ENCODE measurements at places on chromosomes 5 and 9.

- no peak for DNase-seq
Observed at GRCh38 chr9:87324613-87325194, 173.0 kb upstream of the DAPK1 start.

- no peak for DNase-seq
Observed at GRCh38 chr5:95042037-95042436, 242.9 kb downstream of the MCTP1 start.

DNA sequence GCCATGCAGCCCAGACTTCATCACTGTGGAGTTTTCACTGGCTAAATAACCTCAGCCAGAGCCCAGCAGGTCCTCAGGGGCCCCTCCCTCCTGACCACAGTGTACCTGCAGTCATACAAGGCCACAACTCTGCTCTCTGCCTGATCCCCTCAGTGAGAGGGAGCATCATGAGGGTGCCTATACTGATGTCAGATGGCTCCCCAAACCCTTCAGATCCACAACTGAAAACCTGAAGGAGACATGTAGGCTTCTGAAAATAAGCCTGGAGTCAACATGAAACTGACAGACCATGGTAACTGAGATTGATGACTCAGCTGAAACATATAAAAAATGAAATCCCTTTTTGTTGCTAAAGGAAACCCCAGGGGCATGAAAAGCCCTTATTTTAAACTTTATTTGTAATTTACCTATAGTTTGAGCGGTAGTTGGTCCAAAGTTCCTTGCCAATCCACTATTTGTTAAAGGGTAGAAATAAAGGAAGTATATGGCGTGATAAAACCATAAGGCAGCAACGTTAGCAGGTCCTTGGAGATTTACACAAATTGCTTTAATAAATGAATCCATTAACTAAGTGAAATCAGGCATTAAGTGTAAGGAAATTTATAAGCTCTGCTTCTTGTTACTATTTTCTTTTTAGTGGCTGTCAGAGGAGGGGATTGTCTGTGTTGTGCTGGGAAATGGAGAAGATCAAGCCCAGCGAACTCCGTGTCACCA is 68.3 kb downstream of the FGF1 start:
- DNase-seq = peak; percentile 21

DNA sequence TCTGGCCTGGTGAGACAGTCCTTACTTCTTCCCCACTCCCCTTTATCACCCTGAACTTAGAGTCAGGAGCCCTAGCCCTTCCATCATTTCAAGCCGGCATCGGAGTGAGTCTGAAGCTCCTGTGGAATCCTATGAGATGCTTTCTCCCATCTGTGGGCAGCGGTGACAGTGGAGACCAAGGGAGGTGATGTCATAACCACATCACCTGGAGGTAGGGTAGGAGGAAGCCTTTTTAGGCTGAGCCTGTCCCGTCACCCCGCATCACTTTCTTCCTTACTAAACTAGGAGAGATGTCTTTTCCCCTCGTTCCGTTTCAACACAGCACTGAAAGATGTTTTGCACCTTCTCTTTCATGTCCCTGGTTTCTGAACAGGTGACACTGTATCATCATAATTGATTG is 124.1 kb upstream of the WWC1 start:
- DNase-seq = no peak

DNA sequence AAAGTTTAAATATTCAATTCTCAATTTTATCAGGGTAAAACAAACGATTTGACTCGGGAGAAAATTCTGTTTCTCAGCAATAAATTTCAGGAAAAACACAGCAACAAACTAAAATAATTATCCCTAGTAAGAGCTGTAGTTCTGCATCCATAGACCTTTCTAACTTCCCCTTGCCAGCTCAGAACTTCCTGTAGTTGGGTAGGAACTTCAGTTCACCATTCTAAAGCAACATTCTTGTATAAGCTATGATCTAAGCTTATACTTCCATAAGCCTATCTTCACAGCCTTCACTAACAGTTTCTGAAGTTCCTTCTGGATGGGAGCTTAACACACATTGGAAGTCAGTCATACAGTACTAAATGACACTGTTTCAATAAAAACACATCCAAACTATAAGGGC is 96.6 kb downstream of the UBAP2 start:
- no peak for DNase-seq

DNA sequence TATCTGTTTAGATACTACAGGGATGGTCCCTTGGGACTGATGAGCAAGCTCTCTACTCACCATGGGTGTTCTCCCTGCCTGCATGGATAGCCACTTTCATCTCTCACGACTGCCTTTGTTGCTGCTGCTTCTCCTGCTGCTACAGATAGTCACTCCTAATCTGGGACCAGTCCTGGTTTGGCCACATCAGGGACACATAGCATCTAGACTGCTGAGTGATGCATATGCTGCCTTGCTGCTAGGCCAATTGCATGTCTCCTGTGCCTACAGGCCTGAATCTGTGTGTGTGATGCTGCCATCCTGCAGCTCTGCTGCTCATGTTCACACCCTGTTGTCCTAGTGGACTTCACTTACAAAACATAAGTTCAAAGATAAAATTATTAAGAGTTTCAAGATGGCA is 297.1 kb downstream of the HCN1 start:
- DNase-seq = no peak

DNA sequence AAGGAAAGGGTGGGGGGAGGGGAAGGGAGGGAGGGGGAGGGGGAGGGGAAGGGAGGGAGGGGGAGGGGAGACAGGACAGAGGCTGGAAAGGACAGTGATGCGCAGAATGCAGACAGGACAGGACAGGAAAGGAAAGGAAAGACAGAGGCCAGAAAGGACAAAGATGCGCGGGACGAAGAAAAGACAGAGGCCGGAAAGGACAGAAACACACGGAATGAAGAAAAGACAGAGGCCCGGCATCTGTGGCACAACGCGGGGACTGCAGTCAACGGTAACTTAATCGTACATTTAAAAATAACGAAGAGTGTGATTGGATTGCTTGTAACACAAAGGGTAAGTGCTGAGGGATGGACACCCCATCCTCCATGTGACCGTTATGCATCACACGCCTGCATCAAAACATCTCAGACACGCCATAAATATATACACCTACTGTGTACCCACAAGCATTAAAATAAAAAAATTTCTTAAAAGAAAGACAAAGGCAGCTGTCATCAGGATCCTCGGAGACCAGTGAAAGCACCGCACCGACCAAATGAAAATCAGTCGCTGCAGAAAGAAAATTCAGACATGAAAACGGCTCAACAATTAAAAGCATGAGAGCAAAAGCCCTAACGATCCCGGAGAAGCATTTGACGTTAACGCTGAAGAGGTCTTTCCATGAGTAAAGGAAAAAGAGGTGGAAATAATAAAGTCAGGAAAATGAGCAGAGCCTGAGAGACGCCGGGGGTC is 52.9 kb upstream of the EXOC3 start:
- DNase-seq = no peak

- no peak for DNase-seq
Observed at GRCh38 chr5:38249812-38250211, 8.5 kb upstream of the EGFLAM start.

GRCh38 chr5:44875661-44876605 is 67.2 kb downstream of the MRPS30 start:
- peak; percentile 46 for DNase-seq

GRCh38 chr9:38388283-38389223 is 3.9 kb upstream of the ALDH1B1 start:
- no peak for DNase-seq

DNA sequence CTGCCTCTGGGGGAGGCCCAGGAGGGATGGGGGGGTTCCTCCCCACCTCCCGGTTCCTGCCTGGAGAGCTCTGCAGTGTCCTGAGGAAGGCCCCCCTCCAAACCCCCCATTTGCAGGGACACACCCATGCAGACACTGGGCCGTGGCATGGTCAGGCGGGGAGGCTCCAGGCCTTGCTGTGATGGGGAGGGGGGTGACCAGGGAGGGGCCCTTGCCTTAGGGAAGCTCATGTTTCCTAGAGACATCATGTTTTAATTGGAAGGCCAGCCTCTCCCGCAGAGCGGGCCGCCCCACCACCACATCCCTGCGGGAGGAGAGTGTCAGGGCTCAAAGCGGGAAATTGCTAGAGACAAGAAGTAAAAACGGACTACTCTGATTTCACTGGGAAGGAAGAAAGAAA is 12.0 kb downstream of the PRRX2 start:
- no peak for DNase-seq

- no peak for DNase-seq
Observed at GRCh38 chr5:159548517-159548916, 218.2 kb upstream of the IL12B start.

- DNase-seq = no peak
Observed at GRCh38 chr5:111741278-111741677, 15.7 kb downstream of the NREP start.

- no peak for DNase-seq
Observed at GRCh38 chr9:77743386-77743785, 95.3 kb upstream of the GNA14 start.

- DNase-seq = peak; percentile 25
Observed at GRCh38 chr5:38845526-38846378, at the start of gene OSMR. Gene OSMR (plus strand): TSS chr5:38846012. CDS start chr5:38869045, 23,033 bp downstream.

- no peak for DNase-seq
Observed at GRCh38 chr5:82707741-82708140, 369.5 kb downstream of the TMEM167A start.

DNA sequence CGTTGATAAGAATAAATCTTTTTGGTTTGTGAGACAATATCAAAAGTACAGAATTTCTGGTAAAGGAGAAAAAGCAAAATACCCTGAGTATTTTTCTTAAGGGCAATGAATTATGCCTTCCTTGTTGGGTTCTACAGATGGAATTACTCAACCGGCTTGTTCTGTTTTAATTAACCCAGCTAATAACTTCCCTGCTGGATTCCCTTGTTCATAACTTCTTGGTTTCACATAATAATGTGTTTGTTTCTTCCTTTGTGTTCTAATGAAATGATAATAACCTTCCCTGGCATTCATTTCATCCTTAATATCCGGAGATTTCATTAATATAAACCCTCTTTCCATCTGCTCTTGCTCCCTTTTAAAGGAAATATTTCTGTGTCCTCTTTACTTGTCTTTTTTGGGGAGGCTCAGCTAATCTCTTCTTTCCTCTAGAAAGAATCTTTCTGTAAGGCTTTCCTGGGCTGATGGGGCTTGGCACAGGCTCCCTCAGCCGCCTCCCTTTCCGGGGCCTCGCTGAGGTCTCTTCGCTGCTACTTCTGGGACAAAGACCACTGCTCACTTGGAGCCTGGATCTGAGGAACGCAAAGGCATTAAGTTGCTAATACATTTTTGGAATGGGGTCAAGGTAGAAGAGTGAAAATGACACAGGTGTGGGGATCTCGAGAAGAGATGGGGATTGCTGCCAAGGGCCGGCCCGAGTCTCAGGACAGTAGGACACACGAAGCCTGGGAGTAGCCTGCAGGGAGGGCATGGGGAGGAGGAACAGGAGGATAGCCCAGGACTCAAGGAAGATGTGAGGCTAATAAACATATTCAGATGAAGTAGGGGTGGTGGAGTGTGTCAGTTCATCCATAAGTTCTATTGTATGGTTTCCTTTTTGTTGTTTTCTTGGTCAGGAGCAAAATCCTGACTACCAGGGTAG is 118.5 kb downstream of the NRG2 start:
- no peak for DNase-seq

- DNase-seq = no peak
Observed at GRCh38 chr5:7803937-7804336, 47.0 kb downstream of the CFAP90 start.

GRCh38 chr5:36836831-36837230 is 39.7 kb upstream of the NIPBL start:
- no peak for DNase-seq

DNA sequence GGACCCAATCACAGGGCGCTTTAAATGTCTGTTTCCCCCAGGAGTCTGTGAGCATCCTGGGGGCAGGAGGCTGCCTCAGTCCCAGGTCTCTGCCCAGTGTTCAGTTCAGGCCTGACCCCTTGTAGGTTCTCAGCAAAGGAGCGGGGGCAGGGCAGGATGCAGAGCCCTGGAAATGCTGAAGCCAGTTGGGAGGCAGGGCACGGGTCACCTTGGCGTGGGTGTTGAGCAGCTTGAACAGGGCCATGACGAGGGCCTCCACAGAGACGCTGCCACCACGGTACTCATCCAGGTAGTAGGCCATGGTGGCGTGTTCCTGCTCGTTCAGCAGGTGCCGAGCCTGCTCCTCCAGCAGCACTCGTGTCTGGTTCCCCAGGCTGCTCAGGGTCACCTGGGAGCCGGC is 36.3 kb upstream of the AKNA start:
- DNase-seq = no peak

DNA sequence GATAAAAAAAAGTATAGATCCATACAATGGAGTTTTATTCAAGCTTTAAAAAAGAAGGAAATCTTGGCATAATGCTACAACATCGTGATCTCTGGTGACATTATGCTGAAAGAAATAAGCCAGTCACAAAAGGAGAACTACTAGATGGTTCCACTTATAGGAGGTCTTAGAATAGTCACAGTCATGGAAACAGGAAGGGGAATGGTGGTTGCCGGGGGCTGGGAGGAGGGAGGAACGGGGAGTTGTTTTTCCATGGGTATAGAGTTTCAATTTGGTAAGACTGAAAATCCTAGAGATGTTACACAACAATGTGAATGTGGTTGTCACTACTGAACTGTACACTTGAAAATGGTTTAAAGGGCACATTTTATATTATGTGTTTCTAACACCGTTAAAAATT is 94.5 kb downstream of the CFAP90 start:
- no peak for DNase-seq

DNA sequence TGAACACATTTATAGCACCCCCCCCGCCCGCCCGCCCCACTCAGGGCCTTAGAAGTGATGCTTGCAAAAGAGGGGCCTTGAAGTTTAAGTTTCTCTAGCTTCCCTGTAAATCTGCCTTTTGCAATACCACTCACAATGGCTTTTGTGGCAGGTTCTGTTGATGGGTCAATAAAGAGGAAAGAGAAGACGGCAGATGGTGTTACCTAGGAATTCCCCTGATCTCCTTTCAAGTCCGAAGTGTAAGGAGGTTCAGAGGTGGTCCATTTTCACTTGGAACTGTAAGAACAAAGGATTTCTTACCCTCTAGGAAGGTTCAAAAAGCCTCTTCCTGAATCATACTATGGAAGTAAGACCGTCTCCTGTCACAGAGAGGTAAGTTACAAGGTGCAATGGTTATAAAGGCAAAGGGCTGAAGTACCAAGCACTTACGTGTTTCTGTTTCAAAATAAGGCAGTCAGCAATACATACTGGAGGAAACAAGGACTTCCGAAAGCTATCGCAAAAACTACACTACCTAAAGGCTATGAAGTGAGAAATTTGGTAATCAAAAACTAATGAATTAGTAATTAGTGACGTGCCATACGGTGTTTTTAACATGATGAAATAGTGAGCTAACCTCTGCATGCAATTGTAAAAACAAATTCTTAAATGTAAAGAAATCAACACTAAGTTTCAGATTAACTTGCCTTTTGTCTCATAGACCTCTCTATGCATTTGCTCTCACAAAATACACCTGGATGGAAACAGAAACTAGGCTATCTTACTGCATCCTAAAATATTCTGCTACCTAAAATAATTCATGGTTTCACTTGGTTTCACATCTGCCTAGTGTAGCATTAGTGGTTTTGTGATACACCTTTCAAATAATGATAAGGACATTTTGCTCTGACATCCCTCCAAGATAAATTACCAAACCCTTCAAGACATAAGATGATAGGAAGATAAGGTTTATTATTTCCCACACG is 589.4 kb upstream of the FAM174A start:
- DNase-seq = no peak

Data from T-helper 2 cell treated with Interferon-gamma antibody and Interleukin-4, amounts not matched to agents 5 μg/mL and 100 μg/mL, for 36 hours (primary cell).